Foreskin keratinocyte (primary cell): ENCODE measurements at places on chromosomes 11 and 22. TPM values are rescaled to one million over a fixed set of nuclear protein-coding genes. Genes with fewer than 3 reads are reported as not detected.

Gene SART1
- 44.9 and 52.0 TPM in 2 replicates for total RNA-seq

Gene CNTN5
- not detected in 2 replicates for total RNA-seq

Gene MMP8
- total RNA-seq, result not detected in 2 replicates

Gene C1QTNF4
- total RNA-seq, result 0.14 and 0.31 TPM in 2 replicates

Gene PRODH
- 0.63 and 2.8 TPM in 2 replicates for total RNA-seq

Gene SYT9
- total RNA-seq, result 0.03 TPM in 1 of 2 replicates, not detected in the other

Gene PTGDR2
- total RNA-seq, result not detected in 2 replicates

Gene TMPRSS4
- 1.1 and 1.2 TPM in 2 replicates for total RNA-seq

Gene SLC25A18
- not detected in 2 replicates for total RNA-seq

Gene KCNK4
- not detected in 2 replicates for total RNA-seq

Gene CD3E
- not detected in 2 replicates for total RNA-seq

Gene TIGD3
- total RNA-seq, result 0.07 and 0.14 TPM in 2 replicates

Gene DTX4
- 5.7 and 6.2 TPM in 2 replicates for total RNA-seq

Gene TMEM191C
- total RNA-seq, result 0.46 and 1.2 TPM in 2 replicates

Gene ACRV1
- total RNA-seq, result not detected in 2 replicates

Gene TREH
- not detected in 2 replicates for total RNA-seq

Gene MPPED2
- total RNA-seq, result not detected in 2 replicates

Gene PRSS23
- 104 and 117 TPM in 2 replicates for total RNA-seq

Gene MYO7A
- total RNA-seq, result 0.27 and 0.35 TPM in 2 replicates

Gene PTPN5
- not detected in 2 replicates for total RNA-seq

Gene MS4A14
- total RNA-seq, result not detected in 2 replicates

Gene OR51B2
- not detected in 2 replicates for total RNA-seq

Gene TRPC6
- 0.28 and 0.41 TPM in 2 replicates for total RNA-seq

Gene PDE2A
- 1.4 and 1.8 TPM in 2 replicates for total RNA-seq

Gene FXYD2
- total RNA-seq, result not detected in 2 replicates

Gene SERPING1
- 13.0 and 14.1 TPM in 2 replicates for total RNA-seq

Gene OR2AG2
- 0.03 and 0.04 TPM in 2 replicates for total RNA-seq

Gene SHANK2
- 1.5 TPM in 2 replicates for total RNA-seq

Gene C11orf16
- not detected in 2 replicates for total RNA-seq

Gene CSKMT
- 36.6 and 49.2 TPM in 2 replicates for total RNA-seq

Gene TH
- 2.0 and 2.9 TPM in 2 replicates for total RNA-seq

Gene DCHS1
- 0.03 and 0.11 TPM in 2 replicates for total RNA-seq

Gene MMP13
- total RNA-seq, result not detected in 2 replicates

Gene FAM181B
- total RNA-seq, result 0.07 and 0.21 TPM in 2 replicates

Gene CCDC81
- total RNA-seq, result 0.14 and 0.17 TPM in 2 replicates

Gene NPTXR
- total RNA-seq, result 0.04 and 0.07 TPM in 2 replicates

Gene CYB5R2
- total RNA-seq, result 28.8 and 46.3 TPM in 2 replicates

Gene ME3
- 2.4 and 3.7 TPM in 2 replicates for total RNA-seq
